ENCODE measurements at places on chromosomes 3 and 15.

- no peak for DNase-seq
Measured at GRCh38 chr3:7204848-7205156, 343.9 kb downstream of the GRM7 start.

DNA sequence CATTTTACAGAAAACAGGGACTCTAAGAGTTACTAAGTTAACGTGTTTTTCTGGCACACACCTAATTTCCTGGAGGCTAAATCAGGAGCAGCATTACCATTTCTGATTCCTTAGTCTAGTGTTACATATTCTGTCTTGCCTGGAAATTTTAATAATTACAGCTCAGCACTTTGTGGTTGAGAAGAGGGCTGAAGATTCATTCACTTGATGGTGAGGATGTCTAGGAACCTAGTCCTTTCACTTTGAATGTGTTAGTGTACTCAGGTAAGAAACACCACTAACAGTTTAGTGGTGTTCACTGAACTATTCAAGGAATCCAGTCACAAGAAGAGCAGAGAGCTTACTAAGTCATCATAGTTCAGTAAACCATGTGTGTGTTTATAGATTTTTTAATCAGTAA, 102.8 kb downstream of the STT3B start:
- DNase-seq = no peak

- DNase-seq = no peak
Measured at GRCh38 chr15:62404194-62404985, 239.3 kb upstream of the C2CD4B start.

DNA sequence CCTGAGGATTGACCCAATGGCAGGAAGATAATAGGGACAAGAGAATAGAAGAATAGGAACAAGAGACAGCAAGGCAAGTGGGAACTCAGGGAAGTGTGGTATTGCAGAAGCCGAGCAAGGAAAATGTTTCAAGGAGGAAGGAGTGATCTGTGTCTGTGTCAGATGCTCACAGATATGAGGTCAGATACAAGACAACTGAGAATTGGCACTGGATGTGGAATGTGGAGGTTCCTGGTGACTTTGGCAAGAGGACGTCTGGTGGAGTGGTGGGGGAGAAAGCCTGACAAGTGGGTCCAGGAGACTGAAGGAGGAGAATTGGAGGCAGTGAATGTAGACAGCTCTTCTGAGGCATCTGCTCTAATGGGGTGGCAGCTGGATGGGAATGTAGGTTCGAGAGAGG, 24.1 kb downstream of the GYG1 start:
- no peak for DNase-seq

DNA sequence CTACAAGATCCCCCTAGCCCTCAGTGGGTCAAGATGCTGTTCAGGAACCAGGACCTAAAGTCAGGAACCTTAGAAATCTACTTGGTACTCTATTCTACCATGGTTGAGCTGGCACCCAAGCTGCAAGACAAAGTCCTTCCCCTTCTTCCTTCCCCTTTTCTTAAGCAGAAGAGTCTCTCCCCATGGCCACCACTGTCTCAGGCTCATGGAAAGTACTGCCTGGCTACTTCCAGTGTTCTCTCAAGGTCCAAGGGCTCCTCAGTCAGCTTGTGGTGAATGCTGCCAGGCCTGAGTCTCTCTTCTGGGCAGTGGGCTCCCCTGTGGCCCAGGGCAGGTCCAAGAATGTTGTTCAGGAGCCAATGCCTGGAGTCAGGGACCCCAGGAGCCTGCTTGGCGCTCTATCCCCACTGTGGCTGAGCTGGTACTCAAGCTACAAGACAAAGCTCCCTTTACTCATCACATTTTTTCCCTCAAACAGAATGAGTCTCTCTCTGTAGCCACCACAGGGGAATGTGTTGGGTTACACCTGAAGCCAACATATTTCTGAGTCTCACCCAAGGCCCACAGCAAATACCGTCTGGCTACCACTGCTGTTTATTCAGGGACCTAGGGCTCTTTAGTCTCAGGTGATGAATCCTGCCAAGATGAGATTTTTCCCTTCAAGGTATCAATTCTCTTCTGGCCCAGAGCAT, 18.1 kb upstream of the SLC27A2 start:
- DNase-seq = no peak

DNA sequence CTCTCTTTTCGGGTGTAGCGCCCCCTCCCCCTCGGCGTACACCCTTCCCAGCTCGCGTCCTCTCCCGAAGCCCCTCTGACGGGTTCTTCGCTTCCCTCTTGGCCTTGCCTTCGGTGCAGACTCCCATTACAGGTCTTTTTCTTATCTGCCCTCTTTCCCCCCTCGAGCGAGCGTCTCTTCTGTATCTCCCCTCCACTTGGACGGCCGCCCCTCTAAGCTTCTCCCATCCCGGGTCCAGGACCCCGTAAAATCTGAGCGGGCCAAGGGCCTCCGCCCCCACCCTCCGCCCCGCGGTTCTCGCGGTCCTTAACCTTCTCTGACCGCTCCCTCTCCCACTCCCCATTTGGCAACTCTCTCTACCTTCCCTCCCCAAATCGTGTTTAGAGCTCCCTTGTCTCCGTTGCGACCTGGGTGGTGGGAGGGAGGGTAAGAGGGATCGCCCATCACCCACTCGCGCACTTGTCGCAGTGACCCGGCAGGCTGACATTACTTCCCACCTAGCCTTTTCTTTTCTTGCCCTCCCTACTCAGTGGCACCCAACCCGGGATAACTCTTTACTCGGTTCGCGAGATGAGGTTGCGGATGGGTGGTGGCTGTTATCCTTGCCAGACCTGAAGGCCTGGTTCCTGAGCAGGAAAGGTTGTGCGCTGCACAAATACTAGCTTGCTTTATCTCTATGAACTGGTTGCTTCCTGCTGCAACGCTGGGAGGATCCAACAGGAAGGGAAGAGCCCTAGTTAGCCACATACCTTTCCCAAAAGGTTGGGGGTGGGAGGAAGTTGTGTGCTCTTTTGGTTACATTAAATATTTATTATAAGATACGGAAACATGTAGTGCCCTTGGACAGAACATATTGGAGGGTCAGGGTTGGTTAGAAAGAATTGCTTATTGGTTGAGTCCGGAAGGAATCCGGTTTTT, 922 bp downstream of the RAB11A start:
- DNase-seq = no peak

- no peak for DNase-seq
Measured at GRCh38 chr3:70726096-70726938, 413.9 kb upstream of the MDFIC2 start.

DNA sequence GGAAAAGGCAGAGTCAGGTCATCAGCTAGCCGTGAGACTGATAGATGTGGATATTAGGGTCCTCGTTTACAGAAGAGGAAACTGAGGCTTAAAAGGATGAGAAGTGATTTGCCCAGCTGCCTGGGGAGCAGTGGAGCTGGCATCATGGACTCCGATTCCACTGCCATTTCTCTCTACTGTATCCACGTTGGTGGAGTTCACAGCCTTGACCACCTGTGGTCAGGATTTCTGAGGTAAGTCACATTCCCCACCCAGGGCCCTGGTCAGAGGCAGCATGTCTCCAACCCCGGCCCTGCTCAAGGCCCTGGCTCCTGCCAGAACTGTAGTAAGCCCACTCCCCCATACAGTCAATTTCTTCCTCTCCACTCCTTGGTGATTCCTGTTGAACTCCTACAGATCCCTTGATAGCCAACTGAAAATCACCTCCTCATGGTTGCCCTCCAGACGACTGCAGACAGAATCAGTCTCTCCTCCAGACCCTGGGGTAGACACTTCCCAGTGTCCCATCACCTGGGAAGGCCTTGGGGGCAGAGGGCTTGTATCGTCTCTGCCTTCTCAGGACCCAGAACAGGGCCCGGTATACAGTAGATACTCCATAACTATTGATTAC, 41.2 kb upstream of the SLC6A6 start:
- DNase-seq = no peak

GRCh38 chr15:20272422-20273184, 269.0 kb downstream of the GOLGA6L6 start:
- DNase-seq = no peak

GRCh38 chr3:104805042-104805441, 561.7 kb upstream of the ALCAM start:
- no peak for DNase-seq

GRCh38 chr3:15007681-15008141, 57.4 kb downstream of the MRPS25 start:
- no peak for DNase-seq

DNA sequence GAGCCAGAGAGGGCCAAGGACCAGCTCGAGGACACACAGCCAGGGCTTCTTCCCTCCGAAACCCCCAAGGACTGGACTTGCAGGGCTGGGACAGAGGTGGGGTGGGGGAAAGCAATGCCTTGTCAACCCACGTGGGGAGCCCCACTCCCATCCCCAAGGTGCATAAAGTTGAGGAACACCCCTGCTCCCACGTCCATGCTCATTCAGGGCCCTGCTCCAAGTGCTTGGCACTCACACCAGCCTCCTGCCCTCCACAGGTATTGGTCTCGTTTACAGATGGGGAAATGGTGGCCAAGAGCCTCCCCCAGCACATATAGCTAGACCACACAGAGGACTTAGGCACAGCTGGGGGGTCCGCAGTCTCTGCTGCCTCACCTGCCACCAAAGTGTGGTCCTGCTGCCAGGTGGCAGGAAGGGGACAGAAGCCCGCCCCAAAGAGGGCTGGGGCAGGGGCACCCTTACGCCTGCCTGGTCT, 50.5 kb upstream of the CSPG4 start:
- no peak for DNase-seq

DNA sequence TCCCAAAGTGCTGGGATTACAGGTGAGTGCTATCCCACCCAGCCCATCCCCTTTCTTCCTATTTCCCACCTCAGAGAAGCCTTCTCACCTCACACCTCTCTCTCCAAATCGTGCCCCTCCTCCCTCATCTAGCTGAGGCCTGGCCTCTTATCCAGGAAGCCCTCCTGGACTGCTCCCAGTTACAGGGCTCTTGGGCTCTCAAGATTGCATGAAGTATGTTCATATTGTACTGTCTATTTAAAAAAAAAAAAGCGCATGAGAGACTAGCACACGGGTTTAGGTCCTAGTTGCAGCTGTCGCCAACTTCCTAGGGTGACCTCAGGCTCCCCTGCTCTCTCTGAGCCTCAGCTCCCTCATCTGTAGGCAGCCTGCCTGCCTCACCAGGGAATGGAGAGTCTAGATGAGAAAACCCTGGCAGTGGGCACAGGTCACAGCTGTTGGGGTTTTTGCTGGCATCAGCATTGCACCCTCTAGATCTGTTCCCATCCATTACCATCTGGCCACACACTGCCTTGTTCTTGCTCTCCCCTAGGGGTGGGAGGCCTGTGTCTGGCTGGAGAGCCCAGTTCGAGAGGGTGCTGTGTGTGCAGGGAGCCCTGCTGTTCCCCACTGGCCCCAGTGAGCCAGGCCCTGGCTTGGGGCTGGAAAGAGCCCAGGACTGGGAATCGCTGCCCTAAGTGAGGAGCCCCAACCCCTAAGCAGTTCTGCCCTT, 24.2 kb upstream of the C15orf39 start:
- no peak for DNase-seq

- DNase-seq = no peak
Measured at GRCh38 chr3:195595785-195596531, 12.2 kb upstream of the APOD start.

DNA sequence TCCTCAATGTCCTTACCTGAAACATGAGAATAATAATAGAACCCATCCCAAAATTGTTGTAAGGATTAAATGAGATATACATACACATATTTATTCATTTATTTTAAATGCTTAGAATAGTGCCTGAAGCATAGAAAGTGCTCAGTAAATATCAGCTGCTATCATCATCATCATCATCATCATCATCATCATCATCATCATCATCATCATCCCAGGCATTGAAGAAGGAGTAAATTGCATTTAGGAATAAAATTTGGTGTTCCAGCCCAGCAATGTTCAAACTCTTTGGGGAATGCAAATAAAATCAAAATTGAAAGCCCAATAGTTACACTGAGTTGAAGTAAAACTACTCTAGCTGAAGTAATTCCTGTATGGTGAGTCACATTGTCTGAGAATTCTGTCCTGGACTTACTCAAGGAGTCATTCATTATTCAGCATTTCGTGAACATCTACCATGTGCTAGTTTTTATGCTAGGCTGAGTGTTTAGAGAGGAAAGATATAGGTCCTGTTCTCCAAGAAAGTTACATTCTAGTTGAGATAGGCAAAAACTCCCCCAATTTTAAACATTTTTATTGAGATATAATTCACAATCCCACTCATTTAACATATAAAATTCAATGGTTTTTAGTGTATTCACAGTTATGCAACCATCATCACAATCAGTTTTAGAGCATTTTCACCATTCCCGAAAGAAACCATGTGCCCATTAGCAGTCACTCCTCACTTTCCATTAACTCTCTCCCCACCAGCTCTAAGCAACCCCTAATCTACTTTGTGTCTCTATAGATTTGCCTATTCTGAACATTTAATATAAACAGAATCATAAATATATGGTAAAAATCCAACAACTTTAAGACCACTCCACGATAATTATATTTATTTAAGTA, 107.2 kb downstream of the FRMD5 start:
- no peak for DNase-seq

- DNase-seq = no peak
Measured at GRCh38 chr3:77541203-77541922, 501.5 kb downstream of the ROBO2 start.

- DNase-seq = no peak
Measured at GRCh38 chr3:127495821-127496655, 94.5 kb downstream of the TPRA1 start.

DNA sequence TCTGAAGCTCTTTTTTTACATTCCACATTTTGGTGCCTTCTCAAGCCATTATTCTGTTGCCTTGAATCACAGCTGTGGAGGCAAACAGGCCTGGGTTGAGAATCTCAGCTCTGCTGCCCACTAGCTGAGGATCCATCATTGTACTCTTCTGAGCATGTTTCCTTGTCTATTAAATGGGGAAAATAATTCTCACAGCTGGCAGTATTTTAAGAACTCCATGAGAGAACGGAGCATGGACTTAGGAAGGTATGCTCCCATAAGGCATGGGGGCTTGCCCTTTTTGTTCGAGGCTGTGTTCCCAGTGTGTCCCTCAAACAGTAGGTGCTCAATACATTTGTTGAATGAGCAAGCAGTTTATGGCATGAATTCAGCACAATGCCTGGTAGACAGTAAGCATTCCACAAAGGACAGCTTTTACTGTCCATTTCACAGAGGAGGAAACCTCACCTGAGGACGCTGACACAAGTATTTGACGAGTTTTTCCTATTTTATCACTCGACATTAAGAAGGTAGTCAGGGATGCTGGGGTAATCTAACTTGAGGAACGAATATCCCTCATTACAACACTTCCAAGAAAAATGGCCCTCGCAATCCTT, 2.1 kb upstream of the PTPRG start:
- DNase-seq = no peak

GRCh38 chr15:58232281-58233065, 94.3 kb downstream of the AQP9 start:
- no peak for DNase-seq

- DNase-seq = no peak
Measured at GRCh38 chr15:78321786-78322185, 18.4 kb upstream of the CRABP1 start.
